ENCODE measurements at places on chromosomes 7 and 10. TPM values are rescaled to one million over a fixed set of nuclear protein-coding genes. Genes with fewer than 3 reads are reported as not detected.

The SAP25 gene
- 2.4 TPM for total RNA-seq

DNA sequence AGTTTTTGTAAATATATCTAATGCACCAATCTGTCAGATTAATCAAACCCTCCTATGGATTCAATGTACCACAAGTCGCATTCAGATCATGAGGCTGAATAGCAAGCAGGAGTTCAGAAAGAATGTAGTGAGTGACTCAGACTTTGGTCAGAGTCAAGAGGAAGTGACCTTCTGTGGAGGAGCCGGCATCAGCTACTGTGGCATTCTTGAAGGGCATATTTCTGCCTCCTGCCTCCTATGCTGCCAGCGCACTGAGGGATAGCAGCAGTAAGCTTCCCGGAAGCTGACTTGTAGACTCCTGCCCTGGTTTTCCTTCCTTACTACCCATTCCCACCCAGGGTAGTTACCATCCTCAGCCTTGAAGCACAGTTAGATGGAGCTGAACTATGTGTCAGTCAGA, 867.5 kb downstream of the NRG3 start:
- peak; percentile 83 for DNase-seq

DNA sequence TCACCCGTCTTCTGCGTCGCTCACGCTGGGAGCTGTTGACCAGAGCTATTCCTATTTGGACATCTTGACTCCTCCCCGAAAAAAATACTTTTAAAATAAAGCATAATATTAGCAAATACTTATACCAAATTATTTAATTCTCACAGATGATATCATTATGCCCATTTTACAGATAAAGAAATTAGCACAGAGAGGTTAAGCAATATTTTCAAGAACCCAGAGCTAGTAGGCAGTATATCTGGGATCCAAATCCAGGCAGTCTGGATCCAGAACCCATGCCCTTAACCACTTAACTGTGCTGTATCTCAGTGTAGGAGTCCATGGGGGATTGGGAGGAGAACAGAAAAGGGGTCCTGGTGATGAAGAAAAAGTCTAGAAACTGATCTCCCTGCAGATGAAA, 6.1 kb downstream of the IQUB start:
- no peak for DNase-seq

GRCh38 chr10:109698086-109698485, 225.2 kb downstream of the XPNPEP1 start:
- no peak for DNase-seq

The PRPS1L1 gene
- total RNA-seq, result not detected

GRCh38 chr7:122746948-122747347, 44.2 kb upstream of the RNF148 start:
- DNase-seq, result no peak

- no peak for DNase-seq
These were observed 261.1 kb downstream of the AUTS2 start for GRCh38 chr7:69859342-69859741.

DNA sequence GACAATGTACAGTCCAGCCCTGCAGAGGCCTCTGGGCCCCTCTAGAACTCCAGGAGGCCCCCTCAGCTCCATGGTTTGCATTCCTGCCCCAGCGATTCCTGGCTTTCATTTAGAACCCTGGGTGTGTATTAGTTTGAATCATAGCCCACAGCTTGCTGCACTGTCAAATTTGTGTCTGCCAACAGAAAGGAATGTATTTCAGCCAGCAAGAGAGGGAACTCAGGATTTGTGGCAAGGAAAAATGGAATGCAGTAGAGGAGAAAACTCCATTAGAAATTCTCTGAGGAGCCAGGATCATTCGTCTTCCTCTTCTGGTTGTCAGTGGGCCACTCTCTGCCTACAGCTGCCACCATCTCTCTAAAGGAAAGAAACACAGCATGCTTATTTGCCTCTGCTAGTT, 27.9 kb upstream of the WDR11 start:
- no peak for DNase-seq

All from endothelial cell of umbilical vein (primary cell).